GM19239 (cell line): ENCODE measurements at places on chromosomes 13 and 19.

DNA sequence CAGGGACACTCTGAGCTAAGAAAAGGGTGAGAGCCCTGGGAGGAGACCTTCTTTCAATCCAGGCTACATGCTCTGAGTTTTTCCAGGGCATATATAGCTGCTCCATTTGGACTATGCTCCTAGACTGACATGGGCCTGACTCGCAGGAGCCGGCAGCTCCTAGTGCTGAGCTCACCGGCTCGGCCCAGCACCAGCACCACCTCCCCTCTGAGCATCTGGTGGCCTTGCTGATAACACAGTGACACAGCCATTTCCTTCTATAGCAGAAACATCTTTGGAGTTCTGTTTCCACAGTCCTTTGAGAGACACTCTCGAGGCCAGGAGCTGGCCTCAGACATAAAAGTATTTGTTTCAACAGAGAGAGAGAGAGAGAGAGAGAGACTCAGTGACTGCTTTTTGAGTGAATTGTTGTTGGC is 184.9 kb downstream of the TM9SF2 start:
- DNase-seq = no peak

DNA sequence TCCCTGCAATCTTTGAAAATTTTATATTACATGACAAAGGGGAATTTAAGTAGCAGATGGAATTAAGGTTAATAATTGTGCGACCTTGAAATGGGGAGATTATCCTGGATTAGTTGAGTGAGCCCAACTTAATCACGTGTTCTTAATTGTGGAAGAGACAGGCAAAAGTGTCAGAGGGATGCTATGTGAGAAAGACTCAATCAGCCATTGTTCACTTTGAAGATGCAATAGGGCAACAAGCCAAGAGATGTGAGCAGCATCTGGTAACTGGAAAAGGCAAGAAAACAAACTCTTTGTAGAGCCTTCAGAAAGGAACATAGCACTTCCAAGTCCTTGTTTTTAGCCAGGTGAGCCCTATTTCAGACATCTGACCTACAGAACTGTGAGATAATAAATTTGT is 247.7 kb downstream of the SLITRK1 start:
- DNase-seq = no peak

DNA sequence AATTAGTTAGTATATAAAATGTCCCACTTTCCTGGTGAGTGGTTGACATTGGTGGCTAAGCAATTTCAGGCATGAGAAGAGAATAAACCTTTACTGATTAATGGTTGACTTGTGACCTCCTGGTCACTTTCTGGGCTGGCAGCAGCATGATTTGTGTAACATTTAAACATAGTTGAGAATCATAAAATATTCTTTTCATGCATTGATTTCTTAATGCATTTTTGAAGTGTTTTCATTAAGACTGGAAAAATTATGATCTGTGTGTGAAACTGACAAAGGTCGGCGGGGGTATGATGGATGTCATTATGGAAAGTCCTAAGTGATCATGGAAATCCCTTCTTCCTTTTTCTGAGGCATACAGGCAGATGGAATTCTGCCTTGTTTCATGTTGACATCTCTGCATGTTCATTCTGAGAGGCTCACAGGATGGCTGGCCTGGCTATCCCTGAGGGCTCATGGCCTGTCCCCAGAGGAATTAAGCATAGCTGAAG is 98.7 kb upstream of the RNF113B start:
- DNase-seq = no peak

GRCh38 chr13:111184458-111185401 is 69.6 kb downstream of the ARHGEF7 start:
- DNase-seq = peak; percentile 67
